Heart right ventricle (tissue), 16 donors: ENCODE measurements at places on chromosomes 2 and 18. TPM values are rescaled to one million over a fixed set of nuclear protein-coding genes. Genes with fewer than 3 reads are reported as not detected.

Gene EMX1
- total RNA-seq = not detected

DNA sequence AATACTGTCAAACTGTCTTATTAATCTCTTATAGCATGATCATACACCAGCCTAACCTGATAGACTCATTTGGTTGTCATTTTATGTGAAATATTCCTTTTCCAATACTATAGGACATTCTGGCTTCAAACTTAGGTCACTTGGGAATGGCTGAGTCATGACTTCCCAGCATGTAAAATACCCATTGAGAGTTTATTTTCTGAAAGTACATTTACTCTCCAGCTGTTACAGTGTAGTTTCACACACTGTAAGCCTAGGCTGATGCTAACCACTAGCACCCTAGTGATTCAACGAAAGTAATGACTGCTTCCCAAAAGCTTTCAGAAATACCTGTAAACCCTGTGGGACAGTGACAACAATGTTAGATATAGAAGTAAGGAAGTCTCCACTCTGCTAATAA, 93.8 kb downstream of the FIGN start:
- no peak for DNase-seq

Gene CPLX4
- total RNA-seq = 0.11 TPM

- DNase-seq = no peak
Measured at GRCh38 chr2:73448856-73449255, 63.2 kb downstream of the ALMS1 start.

Gene SLC66A3
- 5.6 TPM for total RNA-seq

- DNase-seq = no peak
Measured at GRCh38 chr2:102664471-102664909, 45.1 kb downstream of the SLC9A2 start.

DNA sequence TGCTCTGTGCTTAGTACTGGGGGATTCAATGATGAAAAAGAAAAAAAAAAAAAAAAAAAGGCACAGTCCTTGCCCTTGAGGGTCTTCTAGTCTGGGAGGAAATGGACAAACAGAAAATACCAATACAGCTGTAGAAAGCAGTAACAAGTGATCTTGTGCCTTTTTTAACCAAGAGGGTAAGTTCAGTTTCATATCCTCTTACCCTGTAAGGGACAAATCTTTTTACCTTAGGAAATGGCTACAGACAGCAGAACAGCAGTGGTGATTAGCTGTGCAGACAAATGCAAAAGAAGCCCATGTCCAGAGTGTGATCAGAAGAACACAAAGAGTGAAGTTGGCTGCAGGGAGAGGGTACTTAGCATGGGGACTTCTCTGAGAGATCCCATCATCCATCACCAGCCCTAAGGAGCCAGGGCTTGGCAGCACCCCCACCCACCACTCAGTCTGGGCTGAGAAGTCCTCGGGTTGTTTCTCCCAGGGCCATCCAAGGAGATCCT, 102.9 kb downstream of the ALPK2 start:
- DNase-seq = no peak
